ENCODE measurements at places on chromosomes 1 and 21.
A peak's percentile ranks its signal among the peaks of the same experiment; 100 is the strongest.

DNA sequence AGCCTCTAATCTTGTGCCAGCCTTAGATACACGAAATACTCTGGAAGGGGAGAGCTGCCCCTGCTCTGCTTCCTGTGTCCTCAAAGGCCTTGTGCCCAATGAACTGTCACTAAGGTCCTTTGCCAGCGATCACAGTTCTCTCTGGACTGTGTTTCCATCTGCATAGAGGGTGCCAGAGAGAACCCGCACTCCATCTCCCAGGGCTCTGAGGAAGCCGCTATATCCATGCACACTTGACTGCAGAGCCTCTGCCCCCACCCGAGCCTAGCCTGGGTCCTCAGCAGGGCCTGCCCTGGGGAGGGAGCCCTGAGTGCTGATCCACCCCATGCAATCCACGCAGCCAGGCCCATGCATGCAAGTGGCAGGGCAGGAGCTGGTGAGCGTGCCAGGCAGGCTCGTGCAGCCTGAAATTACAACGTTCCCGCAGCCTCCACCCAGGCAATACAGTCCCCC is 30.6 kb upstream of the KIF21B start:
- DNase-seq: no peak

GRCh38 chr1:186994897-186995296 is 166.1 kb downstream of the PLA2G4A start:
- DNase-seq: no peak

DNA sequence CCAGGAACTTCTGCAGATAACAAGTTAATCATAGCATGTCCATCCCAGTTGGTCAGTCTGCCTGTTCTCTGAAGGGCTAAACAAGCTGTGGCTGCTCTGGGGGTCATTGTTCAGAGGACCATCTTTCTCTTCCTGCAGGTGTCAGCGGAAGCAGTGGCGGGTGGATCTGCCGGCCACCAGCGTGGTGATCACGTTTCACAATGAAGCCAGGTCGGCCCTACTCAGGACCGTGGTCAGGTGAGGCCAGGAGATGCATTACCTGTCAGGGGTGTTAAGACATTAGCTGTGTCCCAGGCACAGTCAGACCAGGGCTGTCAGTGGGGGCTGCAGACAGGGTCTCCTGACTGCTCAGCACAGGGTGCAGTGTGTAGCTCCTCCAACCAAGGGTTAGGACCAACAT is 168.8 kb downstream of the GALNT2 start:
- DNase-seq: no peak

- no peak for DNase-seq
These were observed 164.4 kb downstream of the USH2A start for GRCh38 chr1:216258856-216259255.

- DNase-seq: no peak
These were observed 348.2 kb upstream of the DUSP10 start for GRCh38 chr1:222090103-222090502.

DNA sequence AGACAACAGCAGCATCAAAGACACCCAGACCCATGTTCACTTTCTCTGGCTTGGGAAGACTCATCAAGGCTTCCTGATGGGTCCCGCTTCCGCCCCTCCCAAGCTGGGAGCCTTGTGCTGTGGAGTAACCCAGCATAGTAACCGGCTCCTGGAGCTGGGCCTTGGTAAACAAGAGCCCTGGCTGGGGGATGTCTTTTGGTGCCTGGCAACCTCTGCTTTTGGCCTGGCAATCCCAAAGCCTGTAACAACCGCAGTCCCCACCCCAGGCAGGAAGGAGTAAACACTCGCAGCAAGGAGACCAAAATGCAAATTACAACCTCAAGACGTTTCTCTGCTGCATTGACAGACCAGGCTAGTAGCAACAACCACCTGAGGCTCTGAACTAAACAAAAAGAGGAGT is 16.9 kb upstream of the THRAP3 start:
- peak; percentile 66 for DNase-seq

GRCh38 chr1:60133000-60133673 is 59.6 kb upstream of the C1orf87 start:
- DNase-seq: no peak

- no peak for DNase-seq
These were observed 159.0 kb downstream of the CASZ1 start for GRCh38 chr1:10637400-10637799.

GRCh38 chr1:10789047-10789791 is 7.2 kb downstream of the CASZ1 start:
- no peak for DNase-seq

- DNase-seq: no peak
These were observed 174.5 kb downstream of the DENND1B start for GRCh38 chr1:197600751-197601150.

- DNase-seq: no peak
These were observed 202.7 kb upstream of the FOXD3 start for GRCh38 chr1:63119575-63120155.

DNA sequence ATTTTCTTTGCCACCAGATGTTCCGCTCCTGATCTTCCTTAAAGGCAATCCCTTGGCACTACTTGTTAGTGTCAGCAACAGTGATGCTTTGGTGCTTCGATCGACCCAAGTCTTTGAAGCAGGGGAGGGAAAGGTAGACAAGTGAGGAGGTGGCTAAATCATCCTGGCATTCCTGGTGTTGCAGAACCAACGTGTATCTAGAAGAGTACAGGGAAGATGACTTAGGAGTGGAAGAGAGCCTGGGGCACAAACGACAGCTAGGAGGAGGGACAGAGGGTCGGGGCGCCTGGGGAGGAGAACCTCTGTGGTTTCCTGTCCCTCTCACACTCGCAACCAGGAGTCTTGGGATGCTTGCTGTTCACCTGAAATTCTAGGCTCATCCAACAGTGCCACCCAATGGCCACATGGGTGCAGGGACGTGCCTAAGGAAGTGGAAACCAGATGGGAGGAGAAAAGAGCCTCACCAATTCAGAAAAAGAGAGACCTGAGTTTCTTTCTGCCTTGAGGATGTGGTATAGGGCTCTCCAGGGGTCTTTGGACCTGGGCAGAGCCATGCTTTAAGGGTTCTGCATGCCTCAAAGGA is 9.5 kb upstream of the KCNA2 start:
- DNase-seq: peak; percentile 71

- DNase-seq: no peak
These were observed 51.0 kb downstream of the PSMG1 start for GRCh38 chr21:39132248-39132647.

- DNase-seq: no peak
These were observed 23.0 kb downstream of the S100A10 start for GRCh38 chr1:151970626-151971025.

DNA sequence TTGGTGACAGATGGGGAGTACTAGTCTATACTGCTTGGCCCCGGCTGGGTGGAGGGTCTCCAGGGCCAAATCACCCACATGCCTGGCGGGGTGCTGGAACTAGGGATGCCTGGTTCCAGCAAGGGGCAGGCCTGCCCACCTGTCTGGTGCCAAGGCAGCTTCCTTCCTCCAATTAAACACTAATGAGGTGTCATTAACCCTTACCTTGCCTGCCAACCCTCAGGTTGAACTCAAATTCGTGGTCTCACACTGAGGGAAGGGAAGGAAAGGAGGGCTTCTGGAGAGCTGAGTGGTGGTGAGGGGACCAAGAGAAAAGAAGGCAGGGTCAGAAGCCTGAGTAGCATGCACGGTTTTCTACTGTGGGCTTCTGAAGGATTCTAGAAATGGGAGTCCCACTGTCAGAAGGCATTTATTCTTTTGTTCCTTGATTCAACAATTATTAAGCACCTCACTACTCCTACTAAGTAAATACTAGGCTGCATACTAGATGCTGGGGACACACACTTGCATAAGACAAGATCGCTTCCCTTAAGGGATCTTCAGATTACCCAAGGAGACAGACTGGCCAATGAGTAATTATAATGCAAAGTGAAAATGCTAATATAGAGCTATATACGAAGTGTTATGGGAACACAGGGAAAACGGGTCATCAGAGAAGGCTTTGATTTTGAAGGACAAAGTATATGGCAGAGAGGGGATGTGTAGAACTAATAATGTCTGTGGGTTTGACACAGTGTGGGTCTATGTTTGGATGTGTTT is 5.9 kb upstream of the EFNA3 start:
- DNase-seq: no peak
